ENCODE measurements at places on chromosomes 6 and 20.

DNA sequence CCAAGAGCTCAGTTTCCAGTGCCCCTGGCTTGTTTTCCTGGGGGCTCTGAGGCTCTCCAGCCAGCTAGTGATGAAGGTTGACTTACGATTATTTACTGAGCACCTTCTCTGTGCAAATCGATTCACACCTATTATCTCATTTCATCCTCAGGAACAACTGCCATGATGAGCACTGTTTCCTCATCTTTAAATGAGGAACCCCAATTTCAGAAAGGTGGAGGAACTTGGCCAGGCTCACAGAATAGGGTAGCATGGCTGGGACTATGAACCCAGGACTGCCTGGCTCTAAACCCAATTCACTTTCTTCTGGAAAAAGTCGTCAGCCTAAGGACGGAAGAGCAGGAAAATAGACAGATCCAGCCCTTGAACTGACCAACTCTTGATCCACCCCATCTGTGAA is 3.5 kb upstream of the BPI start:
- no peak for DNase-seq

GRCh38 chr6:146287691-146288369 is 255.8 kb upstream of the RAB32 start:
- DNase-seq = no peak

- DNase-seq = no peak
These were observed 9.3 kb downstream of the BMP5 start for GRCh38 chr6:55866128-55866527.

GRCh38 chr6:3455569-3456394 is 1.1 kb downstream of the SLC22A23 start:
- no peak for DNase-seq

DNA sequence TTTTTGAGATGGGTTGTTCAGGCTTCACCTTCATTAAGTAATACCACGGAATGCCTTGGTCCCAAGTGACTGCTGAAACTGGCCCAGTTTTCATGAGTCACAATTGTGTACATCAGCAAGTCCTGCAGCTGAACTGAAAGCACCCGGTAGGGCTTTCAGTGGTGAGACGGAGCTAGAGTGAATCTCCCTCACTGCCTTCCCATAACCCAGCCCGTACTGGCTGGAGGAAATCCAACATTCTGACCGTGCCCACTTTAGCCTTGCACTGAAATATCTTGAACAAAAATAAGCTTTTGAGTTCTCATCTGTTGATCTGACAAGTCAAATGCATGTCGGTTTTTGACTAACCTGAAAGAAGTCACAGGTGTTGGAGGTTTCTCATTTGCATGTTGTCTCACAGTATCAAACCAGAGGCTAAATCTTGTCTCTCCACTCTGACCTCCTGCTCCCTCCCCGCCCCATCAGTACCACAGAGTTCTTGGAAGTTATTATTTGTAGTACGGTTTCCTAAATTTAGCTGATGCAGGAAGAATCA is 35.9 kb downstream of the DUSP22 start:
- DNase-seq = peak; percentile 31

- DNase-seq = no peak
These were observed 209.0 kb upstream of the RSPO3 start for GRCh38 chr6:126909493-126909892.

DNA sequence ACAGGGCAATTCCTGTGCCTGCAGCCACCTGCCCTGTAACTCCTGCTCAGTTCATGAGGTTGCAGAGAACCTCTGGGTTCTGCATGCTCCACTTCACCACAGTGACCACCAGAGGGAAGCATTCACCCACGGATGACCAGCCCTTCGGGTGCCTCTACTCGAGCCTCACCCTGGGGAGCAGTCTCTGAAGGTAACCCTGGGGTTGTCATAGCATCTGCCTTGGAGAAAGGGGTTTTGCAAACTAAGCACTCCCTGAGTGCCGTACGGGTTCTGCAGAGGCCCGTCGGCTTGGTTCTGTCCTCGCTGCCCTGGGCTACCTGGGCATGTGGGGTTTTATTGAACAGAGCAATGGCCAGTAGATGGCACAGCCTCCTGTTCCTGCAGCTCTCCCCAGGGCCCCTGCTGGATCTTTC is 10.2 kb upstream of the CST5 start:
- DNase-seq = peak; percentile 44

- DNase-seq = no peak
These were observed 115.6 kb downstream of the EPB41L2 start for GRCh38 chr6:130947464-130947863.

DNA sequence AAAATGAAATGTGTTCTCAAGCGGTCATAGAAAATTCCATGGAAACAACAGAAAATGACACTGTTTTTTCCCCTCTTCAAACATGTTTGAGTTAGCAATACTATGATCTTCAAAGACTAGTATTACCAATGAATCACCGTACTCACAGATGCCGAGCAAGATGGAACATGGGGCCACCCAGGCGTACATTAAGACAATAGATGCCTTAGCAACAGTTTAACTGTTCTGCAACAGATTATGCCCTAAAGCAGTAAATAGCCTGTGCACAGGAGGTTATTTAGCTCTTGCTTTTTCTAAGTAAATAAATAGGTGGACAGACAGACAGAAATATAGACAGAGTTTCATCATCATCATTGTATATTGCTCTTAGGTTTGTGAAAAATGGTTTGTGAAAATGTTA is 284.0 kb upstream of the DEFB112 start:
- DNase-seq = no peak

DNA sequence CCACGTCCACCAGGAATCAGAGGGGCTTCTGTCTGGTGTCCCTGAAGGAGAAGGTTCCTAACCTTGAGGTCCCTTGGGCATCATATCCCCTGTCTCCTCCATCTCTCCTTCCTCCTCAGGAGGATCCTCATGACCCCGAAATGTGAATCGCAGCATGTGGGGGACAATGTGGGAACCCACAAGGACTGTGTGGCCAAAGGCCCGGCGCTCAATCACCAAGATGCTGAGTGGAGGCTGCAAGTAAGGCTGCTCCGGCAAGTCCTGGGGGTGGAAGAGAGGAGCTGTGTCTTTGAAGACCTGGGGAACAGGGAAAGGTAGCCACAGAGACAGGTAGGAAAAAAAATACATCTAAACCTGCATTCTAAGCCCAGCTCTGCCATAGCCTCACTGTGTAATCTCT is 36.4 kb upstream of the SPAG4 start:
- no peak for DNase-seq

DNA sequence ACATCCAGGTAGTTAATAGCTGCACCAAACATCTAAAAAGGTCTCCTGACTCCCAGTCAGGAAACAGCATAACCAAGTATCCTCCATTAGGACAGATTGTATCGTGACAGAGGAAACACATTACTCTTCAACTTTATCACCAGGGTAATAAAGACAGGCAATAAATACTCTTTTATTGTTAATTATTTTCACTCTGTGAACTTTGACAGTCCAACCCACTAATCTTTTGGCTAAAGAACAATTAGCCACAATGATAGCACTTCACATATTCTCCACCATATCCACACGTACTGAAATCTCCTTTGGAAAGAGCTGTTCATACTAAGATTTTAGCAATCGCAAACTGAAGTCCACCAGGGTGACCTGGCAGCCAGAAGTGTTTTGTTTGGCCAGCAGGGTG is 46.4 kb downstream of the ARHGAP18 start:
- no peak for DNase-seq

DNA sequence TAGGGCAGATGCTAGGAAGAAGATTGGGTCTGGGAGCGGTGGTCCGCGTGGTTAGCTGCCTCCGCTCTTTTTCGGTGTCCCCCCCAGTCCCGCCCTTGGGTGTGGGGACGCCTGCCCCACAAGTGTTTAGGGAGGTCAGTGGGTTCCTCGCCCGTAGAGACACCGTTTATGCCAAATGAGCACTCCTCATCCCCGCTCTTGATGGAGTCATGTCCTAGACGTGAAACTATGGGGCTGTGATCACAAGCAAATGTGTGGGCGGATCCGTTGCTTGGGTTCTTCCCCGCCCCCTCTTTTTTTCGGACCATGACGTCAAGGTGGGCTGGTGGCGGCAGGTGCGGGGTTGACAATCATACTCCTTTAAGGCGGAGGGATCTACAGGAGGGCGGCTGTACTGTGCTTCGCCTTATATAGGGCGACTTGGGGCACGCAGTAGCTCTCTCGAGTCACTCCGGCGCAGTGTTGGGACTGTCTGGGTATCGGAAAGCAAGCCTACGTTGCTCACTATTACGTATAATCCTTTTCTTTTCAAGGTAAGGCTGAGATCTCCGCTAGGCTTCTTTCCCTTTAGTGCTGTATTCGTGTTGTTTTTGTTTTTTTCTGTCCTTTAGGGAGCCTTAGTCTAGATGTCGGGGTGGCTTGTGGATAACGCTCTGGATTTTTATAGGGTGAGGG is at the start of gene HSP90AB1:
HSP90AB1 (plus strand) TSS at position 439 of the 675 bp plus-strand sequence. CDS start 1,529 bp downstream, outside the sequence.
- peak; percentile 98 for DNase-seq

Data from T-helper 2 cell treated with Interferon-gamma antibody and Interleukin-4, amounts not matched to agents 5 μg/mL and 100 μg/mL, for 36 hours (primary cell).